ENCODE measurements at places on chromosomes 3 and 15.
A peak's percentile ranks its signal among the peaks of the same experiment; 100 is the strongest.

DNA sequence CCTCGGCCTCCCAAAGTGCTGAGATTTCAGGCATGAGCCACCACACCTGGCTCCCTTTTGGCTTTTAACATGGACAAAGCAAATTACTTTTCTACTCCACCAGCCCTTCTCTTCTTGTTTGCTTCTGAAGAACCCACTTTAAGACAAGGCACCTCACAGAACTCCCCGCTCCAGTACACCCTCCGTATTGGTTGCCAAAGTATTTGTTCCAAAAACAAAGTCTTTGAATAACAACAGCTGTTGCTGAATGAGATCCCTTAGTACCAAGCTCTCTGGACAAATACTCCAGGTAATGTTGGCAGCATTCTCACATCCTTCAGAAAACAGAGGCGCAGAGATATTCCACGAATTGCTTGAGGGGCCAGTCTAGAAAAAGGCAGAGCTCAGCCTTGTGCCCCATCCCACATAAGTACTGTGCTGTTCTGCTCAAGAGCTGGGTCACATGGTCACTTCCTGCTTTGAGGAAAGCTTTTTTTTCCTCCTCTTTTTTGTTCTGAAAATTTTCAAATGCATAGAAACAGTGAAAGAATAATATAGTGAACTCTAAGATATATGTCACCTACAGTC is 7.3 kb upstream of the CHCHD6 start:
- no peak for DNase-seq

GRCh38 chr15:75171408-75171807 is 30.3 kb upstream of the C15orf39 start:
- peak; percentile 88 for DNase-seq

DNA sequence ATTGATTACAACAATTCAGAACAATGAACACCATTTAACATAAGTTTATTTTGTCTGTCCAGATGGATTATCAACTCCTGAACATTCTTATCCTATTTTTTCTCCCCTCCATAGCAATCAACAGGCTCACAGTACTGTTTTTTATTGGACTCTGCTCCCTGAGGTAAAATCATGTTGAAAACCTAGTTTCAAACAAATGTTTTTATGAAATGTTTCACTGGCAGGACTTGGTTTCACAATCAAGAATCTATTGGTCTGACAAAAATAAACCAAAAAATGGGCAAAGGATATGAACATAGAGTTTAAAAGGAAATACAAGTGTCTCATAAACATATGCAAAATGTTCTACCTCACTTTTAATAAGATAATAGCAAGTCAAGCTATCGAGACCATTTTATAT is 2.6 kb upstream of the MYRIP start:
- no peak for DNase-seq

GRCh38 chr3:42166662-42167300 is 75.6 kb downstream of the TRAK1 start:
- no peak for DNase-seq

DNA sequence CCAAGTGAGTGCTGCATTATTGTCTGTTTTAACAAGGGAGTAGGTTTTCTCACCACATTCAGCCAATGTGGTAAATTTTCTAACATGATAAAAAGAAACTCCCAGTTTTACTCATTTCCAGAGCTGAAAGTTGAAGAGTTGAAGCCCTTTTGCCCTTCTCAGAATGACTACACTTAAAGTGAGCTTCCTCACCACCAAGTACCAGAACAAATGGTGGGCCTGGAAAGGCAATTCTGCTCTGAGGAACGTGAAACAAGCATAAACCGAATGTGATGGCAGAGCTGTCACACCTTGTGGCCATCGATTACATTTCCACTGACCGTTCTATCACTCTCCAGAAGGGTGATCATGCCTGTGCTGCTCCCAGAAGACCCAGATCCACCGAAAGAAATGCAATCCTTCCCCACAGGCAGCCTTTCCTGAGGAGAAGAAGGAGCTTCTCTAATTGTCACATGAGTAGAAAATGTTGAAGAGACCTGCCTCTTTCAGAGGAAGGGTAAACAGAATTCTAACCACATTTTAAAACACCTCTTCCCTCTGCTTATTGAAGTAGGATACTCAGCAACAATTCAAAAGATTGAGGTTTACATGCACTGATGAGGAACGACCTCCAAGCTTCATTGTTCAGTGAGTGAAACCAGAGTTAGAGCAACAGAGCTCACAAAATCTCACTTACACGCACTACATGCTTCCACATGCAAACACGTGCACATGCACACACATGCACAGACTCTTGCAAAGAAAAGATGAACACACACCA is 21.4 kb upstream of the CCR9 start:
- DNase-seq: no peak

DNA sequence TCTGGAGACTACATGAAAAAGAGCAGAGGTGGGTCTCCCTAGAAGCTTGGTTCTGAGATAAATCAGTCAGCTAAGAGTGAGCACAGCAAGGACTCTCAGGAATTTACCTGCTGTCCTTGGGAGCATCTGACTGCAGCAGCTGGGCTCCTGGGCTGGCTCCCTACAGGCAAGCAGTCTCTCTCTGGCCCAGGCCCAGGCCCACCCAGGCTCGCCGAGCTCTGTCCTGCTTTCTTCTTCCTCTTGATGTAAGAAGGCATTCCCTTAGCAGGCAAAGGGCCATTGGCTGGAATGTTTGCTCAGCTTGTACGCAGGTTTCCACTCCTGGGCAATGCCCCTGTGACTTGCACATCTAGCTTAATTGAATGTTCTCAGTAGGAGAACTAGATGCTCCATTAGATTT is 4.3 kb upstream of the RBP2 start:
- no peak for DNase-seq

DNA sequence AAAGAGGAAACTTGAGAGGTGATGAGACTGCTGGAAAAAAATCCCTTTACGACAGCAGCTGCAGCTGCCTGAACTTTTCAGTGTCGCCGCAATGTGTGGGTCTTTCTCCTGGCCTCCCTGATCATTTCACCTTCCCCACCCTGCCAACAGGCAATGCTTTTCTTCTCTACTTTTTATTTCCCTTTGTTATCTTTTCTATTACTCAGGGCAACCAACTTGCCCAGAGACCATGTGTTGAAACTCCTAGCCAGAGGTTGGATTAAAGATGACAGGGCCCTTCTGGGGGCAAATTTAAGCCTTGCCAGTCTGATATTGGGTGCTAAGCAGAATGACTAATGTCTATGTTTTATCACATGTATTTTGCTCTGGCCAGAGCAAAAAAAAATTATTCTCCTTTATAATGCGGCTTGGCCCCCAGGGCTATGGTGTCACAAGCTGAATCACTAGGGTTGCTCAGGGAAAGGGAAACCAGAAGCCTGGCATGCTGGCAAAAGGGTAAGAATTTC is 51.5 kb upstream of the CFAP20DC start:
- DNase-seq: no peak

GRCh38 chr15:57138349-57138788 is 219.9 kb downstream of the TCF12 start:
- no peak for DNase-seq

DNA sequence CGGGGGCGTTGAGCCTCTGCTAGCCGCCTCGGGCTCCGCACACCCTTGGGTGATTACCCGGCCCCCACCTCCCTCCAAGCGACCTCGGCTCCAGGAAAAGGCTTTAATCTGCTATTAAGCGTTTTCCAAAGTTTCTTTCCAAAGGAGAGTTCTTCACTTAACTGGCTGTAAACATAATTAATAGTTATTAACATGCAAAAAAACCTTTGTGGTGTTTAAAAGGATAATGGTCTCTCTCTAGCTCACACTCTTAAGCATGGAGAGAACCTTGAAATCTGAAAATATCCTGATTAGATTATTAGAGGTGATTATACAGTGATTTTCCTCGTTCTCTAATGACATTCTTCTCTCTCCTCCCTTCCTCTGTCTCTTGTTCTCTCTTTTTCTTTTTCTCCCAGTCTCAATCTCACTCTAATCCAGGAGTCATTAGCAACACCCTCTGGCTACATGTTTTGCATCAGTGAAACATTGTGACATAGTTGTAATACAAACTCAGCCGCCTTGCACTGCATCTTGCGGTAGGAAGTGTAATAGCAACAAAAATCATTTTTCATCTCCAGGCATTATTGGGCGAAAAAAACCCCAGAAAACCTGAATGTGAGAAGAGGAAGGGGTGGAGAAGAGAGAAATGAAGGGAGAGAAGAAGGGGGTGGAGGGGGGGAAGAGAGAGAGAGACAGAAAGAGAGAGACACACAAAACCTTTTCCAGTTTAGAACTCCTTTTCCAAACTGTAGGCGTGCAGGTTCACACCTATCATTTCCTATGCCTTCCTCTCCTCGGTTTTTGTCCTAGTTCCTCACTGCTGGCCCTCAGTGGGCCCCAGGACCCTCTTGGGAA is 24.4 kb downstream of the NR2F2 start:
- DNase-seq: no peak

GRCh38 chr15:81723701-81724100 is 322.1 kb downstream of the MEX3B start:
- DNase-seq: no peak

GRCh38 chr3:101611023-101611422 is 37.0 kb downstream of the PCNP start:
- DNase-seq: no peak

GRCh38 chr3:57164657-57165573 is at the start of gene IL17RD:
Gene IL17RD, minus strand, starts transcription at chr3:57165353. Its CDS starts 67 bp downstream, at chr3:57165286.
- no peak for DNase-seq
